Mesendoderm (in vitro differentiated cells): ENCODE measurements at places on chromosomes 11 and 22.

- DNase-seq: peak; percentile 65
Observed at GRCh38 chr11:8610532-8611116, 16.6 kb upstream of the STK33 start.

DNA sequence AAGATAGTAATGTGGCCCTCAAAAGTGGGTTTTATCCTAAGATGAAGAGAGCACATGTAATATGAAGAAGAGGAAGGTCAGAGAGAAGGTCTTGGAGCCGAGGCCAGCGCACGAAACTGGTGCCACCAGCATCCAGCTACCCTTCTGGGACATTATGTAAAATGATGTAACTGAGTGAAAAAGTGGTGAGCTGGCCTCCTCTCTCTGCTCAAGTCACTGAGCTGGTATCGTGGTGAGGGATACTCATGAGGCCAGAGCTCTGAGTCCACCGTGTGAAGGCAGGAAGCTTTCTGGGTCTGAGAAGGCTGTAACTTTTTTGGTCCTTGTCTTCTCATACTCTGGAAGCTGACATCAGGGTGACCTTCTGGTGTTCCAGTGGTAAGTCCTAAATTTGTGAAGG is 25.1 kb downstream of the RNF185 start:
- no peak for DNase-seq

DNA sequence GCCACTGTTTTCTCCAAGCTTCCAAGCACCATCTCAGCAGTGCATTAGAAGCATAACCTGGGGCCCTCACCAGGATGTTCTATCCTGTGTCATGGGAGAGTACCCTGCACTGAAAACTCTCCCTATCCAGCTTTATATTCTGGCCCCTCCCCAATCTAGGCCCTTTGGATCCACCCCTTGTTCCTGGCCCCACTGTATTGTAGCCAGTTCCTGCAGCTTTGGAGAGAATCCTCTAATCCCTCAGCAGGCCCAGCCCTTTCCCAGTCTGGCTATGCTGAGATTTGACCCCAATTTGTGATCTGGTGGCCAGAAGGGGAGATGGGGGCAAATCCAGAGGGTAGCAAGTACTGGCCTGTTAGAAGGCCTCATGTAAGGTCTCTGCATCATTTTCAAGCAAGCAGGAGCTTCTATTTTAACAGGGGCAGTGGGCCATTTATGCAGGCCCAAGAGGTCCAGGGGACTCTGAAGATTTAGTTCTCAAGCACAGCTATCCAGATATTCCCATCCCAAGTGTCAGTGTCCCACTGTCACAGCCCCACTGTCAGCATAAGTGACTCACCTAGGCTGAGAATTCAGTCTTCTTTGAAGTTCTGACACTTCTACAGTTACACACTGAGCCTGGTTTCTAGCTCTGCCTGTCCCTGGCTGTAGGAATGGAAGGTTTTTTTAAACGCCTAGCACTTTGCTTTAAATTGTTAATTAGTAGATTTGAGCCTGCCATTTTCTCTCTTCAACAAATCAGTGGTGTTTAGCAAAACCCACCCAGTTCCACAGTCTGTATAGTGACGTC is 589.5 kb upstream of the CADM1 start:
- peak; percentile 33 for DNase-seq

GRCh38 chr11:47686151-47686550 is 29.0 kb downstream of the AGBL2 start:
- DNase-seq: no peak

GRCh38 chr22:27851974-27852746 is 50.6 kb upstream of the MN1 start:
- peak; percentile 55 for DNase-seq

GRCh38 chr22:31308181-31308580 is 15.9 kb upstream of the PIK3IP1 start:
- DNase-seq: no peak

GRCh38 chr11:76524461-76524860 is 79.6 kb downstream of the EMSY start:
- no peak for DNase-seq

GRCh38 chr22:45914309-45914708 is 62.7 kb downstream of the WNT7B start:
- DNase-seq: no peak

GRCh38 chr11:6321961-6322362 is 1.7 kb upstream of the CAVIN3 start:
- no peak for DNase-seq

DNA sequence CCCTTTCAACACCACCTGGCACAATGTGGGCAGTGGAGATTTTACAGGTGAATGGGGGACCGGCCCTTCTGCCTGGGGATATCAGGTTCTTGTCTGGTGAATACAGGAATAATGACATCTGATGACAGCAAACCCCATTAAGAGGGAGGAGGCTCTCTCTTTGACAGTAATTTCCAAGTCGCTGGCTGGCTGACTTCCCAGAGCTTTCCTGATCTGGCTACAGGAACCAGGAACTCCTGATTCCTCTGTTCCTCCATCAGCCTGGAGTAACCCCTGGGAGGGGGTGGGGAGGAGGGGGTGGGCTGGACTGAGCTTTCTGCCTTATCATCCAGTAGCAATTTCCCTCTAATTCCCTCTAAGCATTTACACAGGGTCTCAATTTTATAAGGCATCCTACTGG is 3.7 kb upstream of the MIEF1 start:
- no peak for DNase-seq

GRCh38 chr11:111631666-111632039 is 29.4 kb downstream of the SIK2 start:
- DNase-seq: peak; percentile 22

GRCh38 chr11:130204703-130205095 is 45.1 kb downstream of the ST14 start:
- DNase-seq: no peak

GRCh38 chr11:118275176-118275575 is 11.1 kb upstream of the MPZL2 start:
- peak; percentile 27 for DNase-seq

DNA sequence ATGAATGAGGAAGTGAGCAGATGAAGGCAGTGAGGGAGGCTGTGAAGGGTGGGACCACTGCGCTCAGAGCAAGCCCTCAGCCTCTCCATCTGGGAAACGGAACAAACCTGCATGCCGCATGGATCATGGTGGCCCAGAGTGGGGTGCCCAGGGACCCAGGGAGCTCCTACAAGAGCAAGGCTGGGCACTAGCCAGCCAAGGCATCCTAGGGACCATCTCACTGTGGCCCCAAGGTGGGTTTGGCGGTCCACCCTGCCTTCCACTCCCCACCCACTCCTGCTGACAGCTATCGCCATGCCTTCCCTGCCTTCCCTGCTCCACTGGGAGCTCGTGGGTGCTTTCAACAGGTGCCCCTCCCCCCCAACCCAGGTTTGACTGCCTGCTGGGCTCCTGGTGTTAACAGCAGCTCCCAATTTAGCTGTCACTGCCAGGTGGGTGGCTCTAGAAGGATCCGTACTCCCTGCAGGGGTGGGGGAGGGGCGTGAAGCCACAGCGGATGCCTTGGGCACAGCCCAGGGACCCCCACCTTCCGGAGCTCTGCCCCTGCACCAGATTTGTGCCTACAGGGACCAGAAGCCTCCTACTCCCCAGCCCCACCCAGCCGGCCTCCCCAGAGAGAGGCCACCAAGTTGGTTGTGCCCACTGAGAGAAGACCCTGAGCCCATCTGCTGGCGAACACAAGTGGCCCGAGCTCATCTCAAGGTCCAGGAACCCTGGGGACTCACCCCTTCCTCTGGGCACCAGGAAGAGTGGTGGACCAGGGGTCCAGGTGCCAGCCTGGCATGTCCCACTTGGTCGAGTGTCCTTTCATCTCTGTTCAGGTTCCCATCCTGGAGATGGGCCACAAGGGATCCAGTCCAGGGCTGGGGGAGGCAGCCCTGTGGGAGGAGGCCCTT is 29.7 kb upstream of the PRODH start:
- no peak for DNase-seq

DNA sequence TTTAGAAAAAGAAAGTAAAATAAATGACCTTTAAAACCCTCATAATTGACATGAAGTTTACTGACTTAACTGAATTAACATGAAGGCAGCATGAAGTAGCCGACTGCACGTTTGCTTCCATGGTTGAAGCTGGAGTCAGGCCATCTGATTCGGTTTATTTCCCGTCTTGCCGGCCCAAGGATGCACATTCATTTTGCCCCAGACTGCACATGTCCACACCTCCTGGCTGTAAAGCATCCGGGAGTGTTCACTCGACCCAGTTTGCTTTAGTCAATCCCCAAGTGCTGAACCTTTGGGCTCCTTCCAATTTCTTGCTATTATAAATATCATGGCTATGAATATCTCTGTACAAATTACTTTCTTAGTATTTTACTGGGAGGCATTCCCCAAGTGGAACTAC is 17.7 kb upstream of the TUB start:
- no peak for DNase-seq

DNA sequence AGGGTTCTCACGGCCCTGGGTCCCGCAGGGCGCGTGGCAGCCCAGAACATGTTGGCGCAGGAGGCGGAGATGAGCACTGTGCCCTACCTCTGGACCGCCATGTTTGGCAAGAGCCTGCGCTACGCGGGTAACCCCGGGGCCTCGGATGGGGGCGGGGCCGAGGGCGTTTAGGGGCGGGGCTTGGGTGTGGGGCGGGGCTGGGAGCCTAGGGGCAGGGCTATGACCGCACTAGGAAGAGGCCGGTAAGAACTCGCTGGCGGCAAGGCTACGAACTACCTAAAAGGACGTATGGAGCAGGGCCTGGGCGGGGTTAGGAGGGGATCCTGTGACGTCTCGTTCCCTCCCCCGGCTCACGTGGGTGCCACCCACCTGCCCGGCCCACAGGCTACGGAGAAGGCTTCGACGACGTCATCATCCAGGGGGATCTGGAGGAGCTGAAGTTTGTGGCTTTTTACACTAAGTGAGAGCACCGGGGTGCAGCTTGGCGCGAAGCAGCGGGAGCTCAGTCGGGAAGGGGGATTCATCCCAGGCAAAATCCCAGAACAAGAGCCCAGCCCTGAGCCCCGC is 2.8 kb upstream of the LZTR1 start:
- peak; percentile 98 for DNase-seq

GRCh38 chr11:24064309-24064903 is 432.4 kb upstream of the LUZP2 start:
- DNase-seq: peak; percentile 16

- DNase-seq: peak; percentile 89
Observed at GRCh38 chr11:406796-407650, 7.8 kb downstream of the SIGIRR start.

GRCh38 chr11:11798586-11799438 is 43.0 kb upstream of the USP47 start:
- DNase-seq: peak; percentile 88

DNA sequence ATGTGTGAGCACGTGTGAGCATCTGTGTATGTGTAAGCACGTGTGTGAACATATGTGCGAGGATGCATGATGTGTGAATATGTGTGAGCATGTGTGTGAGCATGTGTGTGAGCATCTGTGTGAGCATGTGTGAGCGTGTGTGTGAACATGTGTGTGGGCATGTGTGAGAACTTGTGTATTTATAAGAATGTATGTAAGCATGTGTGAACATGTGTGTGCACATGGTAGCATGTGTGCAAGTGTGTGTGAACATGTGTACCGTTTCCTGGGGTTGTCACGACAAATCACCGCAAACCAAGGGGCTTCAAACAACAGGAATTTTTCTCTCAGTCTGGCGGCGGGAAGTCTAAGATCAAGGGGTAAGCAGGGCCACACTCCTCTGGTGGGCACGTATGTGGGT is 238.3 kb downstream of the CTTN start:
- no peak for DNase-seq

DNA sequence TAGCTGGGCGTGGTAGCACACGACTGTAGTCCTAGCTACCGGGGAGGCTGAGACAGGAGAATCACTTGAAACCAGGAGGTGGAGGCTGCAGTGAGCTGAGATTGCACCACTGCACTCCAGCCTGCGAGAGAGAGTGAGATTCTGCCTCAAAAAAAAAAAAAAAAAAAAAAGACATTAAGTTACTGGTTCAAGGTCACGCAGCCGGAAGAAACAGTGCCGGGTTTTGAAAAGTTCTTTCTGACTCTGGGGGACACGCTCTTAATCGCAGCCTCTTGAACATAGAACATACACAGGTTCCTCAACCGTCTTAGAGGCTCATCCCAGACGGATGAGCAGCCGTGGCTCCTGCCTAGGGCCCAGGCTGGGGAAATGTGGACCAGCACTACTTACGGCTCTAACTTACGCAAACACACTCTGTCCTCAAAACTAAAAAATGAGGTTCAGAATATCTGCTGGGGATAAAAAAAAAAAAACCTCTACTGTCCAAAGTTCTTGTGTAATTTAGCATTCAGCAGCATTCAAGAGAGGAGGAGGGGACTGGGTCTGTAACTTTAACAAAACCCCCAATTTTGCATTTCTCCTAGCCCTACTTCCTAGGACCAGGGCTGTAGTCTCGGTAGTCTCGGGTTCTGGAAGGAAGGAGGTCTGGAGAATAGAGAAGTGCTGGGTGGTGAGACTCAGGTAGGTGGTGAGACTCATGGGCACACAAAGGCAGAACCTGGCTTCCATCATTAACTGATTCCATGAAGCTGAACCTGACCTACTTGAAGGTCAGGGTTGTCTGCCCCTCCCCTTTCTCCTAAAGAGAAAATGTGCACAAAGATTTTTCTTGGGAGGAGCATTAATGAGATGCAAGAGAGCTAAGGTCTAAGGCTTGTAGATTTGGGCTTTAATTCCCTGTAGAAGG is 6.0 kb downstream of the SPTBN2 start:
- no peak for DNase-seq

DNA sequence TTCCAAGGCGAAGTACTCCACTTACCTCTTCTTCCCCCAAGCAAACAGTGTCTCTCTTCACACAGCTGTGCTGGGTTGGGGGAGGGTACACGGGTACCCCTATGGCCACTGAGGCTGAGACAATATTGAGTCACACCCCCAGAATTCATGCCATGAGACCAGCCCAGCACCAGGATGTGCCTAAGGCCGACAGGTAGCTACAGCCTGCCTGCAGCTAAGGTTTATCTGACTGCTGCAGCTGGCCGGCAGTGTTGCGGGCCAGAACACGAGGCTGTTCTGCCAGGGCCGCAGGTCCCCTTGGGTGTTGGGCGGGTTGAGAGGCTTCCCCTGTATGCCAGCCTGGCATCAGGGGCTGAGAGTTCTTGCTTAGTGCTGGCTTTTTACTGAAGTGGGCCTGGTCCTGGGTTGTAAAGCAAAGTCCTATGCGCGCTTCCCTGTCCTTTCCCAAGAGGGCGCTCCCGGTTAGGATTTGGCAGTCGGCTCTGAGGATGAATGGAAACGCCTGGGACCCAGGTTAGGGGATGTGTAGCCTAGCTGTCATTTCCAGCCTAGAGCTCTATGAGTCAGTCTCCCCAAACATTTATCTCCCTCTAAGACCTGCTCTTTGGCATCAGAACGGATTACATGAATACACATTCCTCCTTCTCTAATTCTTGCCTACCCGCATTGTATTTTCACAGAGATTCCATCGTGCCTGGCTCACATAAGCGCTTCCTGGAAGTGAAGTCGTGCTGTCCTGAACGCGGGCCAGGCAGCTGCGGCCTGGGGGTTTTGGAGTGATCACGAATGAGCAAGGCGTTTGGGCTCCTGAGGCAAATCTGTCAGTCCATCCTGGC is 7.1 kb downstream of the USP18 start:
- DNase-seq: peak; percentile 93

GRCh38 chr11:122751292-122752070 is 86.8 kb upstream of the CRTAM start:
- no peak for DNase-seq
